ENCODE measurements at places on chromosomes 12 and 14. TPM values are rescaled to one million over a fixed set of nuclear protein-coding genes. Genes with fewer than 3 reads are reported as not detected.

PMCH gene
- polyA plus RNA-seq = not detected

KRT83 gene
- not detected for polyA plus RNA-seq

CLEC6A gene
- polyA plus RNA-seq = not detected

TSHR gene
- not detected for polyA plus RNA-seq

PSME2 gene
- 534 TPM for polyA plus RNA-seq

GNB3 gene
- not detected for polyA plus RNA-seq

PLXNC1 gene
- 8.1 TPM for polyA plus RNA-seq

KRT86 gene
- polyA plus RNA-seq = not detected

NXPH4 gene
- polyA plus RNA-seq = not detected

TROAP gene
- polyA plus RNA-seq = 0.79 TPM

MVK gene
- polyA plus RNA-seq = 2.6 TPM

INSM2 gene
- polyA plus RNA-seq = not detected

OVCH1 gene
- polyA plus RNA-seq = not detected

IKZF4 gene
- 0.86 TPM for polyA plus RNA-seq

TMEM117 gene
- polyA plus RNA-seq = 6.2 TPM

GATC gene
- polyA plus RNA-seq = 29.8 TPM

CISTR gene
- polyA plus RNA-seq = not detected

STYK1 gene
- 2.1 TPM for polyA plus RNA-seq

CEP170B gene
- not detected for polyA plus RNA-seq

SERPINA3 gene
- polyA plus RNA-seq = not detected

ABCD4 gene
- polyA plus RNA-seq = 25.0 TPM

TTC8 gene
- 1.4 TPM for polyA plus RNA-seq

FOXN4 gene
- not detected for polyA plus RNA-seq

All from CD8-positive, alpha-beta memory T cell (primary cell).